IgD-negative memory B cell (primary cell): ENCODE measurements at places on chromosomes 6 and 20. TPM values are rescaled to one million over a fixed set of nuclear protein-coding genes. Genes with fewer than 3 reads are reported as not detected.

RIMS1 gene
- not detected for polyA plus RNA-seq

HSP90AB1 gene
- 435 TPM for polyA plus RNA-seq

IL17F gene
- not detected for polyA plus RNA-seq

JAG1 gene
- not detected for polyA plus RNA-seq

HLA-DOA gene
- 363 TPM for polyA plus RNA-seq

ROS1 gene
- polyA plus RNA-seq: not detected
